Stimulated activated CD4-positive, alpha-beta T cell treated with anti-CD3 and anti-CD28 coated beads, Interleukin-15, amount 100 ng/mL, for 1 hour (primary cell): ENCODE measurements at places on chromosomes 13 and 19.

GRCh38 chr13:35838356-35838755, 292.8 kb downstream of the DCLK1 start:
- no peak for DNase-seq

- no peak for DNase-seq
Measured at GRCh38 chr13:26749285-26749684, 11.3 kb downstream of the GPR12 start.

DNA sequence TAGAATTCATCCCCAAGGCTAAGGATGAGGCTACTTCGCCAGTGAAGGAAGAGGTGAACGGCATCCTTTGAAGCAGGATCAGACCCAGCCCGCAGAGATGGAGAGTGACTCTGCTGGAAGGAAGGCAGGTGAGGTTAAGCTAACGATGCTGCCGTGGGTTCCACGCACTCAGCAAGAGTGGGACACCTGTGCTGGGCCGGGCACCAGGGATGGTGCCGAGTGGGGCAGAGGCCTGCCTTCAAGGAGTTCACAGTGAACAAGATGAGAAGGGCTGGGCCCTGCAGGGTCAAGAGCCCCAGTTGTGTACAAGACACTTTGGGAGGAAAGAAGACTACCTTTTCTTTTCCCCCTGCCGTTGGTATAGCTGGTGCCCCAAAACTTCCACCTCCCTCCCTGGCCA, 606.6 kb downstream of the LIG4 start:
- no peak for DNase-seq

DNA sequence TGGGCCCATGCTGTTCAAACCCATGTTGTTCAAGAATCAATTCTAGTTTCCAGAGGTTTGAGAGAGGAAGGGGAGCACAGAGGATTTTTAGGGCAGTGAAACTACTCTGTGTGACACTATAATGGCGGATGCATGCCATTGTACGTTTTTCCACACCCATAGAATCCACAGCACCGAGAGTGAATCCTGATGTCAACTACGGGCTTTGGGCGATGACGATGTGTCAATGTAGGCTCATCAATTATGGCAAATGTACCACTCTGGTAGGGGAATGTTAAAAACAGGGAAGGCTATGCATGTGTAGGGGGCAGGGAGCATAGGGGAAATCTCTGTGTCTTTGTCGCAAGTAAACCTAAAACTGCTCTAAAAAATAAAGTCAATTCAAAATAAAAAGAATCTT, 70.7 kb upstream of the UBAC2 start:
- no peak for DNase-seq

DNA sequence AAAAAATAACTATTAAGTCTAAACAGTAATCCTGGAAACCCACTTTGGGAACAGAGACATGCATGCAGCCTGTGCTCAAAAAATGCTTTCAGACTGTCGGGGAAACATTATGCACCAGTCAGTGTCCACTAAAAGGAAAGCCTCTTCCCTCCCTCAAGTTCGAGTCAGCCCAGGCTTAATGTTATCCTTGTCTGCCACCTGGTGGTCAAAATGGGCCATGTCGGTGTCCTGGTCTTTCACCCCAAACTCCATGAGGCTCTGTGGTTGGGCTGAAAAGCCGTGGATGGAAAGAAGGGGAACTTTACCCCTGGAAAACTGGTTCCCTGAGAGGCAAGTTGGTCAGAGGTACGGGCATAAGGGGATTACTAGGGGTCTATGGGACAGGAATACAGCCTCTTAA, 88.4 kb upstream of the ZNF492 start:
- DNase-seq: no peak

DNA sequence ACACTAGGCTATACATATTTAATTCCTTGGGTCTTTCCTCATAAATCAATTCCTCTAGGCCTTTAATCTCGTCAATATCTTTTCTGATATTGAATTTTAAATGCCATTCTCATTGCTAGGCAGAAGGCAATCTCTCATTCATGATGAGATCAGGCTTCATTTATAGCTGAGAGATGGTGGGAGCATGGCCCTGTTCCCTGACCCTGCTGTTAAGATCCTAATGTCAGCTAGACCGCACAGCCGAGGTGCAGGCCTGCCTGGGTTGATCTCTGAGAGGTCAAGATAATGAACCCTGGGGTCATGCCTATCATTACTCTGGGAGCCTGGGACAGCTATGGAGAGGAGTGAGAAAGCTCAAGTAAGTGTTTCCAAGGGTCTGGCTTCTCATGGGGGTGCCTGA, 253.8 kb downstream of the DNAJC15 start:
- no peak for DNase-seq

GRCh38 chr13:94331281-94331680, 148.2 kb downstream of the DCT start:
- no peak for DNase-seq

DNA sequence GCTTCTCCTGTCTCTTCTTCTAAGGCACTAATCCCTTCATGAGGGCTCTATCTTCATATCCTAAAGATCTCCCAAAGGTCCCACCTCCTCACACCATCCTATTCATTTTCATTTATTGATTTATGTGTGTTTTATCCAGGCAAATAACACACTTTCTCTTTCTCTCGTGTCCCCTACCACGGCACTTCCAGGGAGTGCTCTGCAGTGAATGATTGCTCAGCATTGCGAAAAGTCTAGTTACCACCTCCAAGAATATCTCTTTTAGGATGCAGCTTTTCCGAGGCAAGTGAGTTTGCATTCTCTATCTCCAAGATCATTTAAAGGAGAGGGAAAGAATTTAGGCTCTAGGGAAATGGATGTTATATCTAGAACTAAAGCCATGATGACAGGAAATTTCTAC, 101.7 kb downstream of the MIPEP start:
- DNase-seq: no peak

DNA sequence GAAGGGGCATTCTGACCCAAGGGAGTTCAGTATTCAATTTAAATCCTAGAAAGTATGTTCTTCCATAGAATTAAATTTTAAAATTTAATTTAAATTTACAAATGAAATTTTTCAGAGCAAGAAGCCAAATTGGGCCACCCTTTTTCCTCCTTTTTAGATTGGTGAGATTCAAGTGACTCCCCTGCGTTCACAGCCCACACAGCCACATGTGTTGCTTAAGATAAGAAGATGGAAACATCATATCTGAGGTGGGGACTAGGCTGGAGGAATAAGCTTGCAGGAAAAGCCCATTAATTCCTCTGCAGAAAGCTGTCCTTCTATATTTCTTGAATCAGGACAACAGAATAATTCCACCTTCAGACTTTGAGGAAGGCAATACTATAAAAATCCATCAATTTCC, 392.7 kb upstream of the ZNF507 start:
- DNase-seq: no peak

- no peak for DNase-seq
Measured at GRCh38 chr13:41177616-41178015, 16.8 kb downstream of the KBTBD7 start.

DNA sequence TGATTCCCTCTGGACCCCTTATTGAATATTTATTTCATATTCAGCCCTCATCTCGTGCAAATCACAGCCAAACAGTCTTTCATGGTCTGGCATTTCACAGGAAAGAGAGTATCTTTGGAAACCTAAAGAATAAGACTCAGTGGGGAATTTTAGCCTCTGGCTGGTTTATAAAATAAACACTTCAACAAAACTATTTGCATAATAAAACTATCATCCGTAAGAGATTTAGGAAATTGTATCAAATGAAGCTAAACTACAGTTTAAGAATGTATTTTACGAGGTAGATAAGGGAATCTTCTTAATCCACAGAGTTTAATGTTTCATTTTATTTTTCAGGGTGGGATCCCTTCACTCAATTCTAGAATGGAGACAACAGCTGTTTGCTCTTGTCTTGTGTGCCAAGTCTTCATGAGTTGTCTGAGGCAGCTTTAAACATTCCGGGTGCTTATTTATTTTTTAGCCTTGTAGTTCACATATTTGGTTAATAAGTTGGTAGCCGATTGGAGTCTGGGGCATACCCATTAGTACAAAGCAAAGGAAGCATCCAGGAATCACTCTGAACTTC, 634.4 kb upstream of the KLF12 start:
- DNase-seq: no peak

DNA sequence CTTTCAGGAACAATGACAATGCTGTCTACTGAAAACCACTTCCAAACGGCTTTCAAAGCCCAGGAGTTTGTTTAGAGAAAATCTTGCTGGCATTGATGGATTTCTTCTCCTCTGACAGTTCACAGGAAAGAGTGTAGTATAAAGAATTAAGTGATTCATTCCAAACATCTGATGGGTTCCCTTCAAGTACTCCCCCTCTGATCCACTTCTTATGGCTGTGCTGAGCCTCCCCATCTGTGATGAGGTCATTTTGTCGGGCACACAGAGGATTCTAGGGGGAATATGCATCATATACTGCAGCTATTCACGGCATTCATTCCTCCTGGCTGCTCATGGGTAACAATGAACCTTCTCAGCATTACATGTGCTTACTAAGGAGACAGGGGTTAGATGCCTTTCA, 107.9 kb downstream of the RGCC start:
- DNase-seq: no peak

DNA sequence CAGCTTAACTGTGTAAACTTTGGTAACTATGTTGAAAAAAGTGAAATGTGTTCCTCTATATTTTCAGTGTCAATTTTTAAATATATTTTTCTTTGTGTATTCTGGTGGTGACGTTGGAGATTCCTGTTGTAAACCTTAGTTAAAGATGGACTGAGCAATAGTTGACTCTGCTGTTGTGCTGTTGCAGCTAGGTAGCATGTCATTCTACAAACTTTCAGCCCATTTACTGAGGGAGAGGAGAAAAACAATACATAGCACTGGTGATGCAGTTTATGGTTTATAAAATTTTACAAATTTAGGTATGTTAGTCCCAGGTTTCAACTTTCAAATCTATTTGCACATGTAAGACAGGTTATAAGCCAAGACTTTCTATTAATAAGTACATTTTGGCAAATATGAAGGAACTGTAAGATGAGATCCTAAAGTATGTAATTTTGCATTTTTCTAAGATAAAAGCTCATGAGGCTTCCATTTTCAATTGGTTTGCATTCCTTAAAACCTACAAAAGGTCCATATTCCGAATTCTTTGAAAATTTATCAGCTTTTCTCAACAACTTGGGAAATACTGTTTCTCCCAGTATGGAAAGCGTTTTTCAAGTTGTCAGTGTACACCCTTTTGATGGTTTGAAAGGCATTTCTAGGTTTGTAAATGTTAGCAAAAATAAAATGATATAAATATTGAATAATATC, 1.5 kb downstream of the NDFIP2 start:
- no peak for DNase-seq
